ENCODE measurements at places on chromosomes 6 and 20.

- no peak for DNase-seq
Observed at GRCh38 chr20:10963717-10964266, 290.0 kb upstream of the JAG1 start.

- no peak for DNase-seq
Observed at GRCh38 chr6:125798734-125799508, 8.2 kb downstream of the NCOA7 start.

DNA sequence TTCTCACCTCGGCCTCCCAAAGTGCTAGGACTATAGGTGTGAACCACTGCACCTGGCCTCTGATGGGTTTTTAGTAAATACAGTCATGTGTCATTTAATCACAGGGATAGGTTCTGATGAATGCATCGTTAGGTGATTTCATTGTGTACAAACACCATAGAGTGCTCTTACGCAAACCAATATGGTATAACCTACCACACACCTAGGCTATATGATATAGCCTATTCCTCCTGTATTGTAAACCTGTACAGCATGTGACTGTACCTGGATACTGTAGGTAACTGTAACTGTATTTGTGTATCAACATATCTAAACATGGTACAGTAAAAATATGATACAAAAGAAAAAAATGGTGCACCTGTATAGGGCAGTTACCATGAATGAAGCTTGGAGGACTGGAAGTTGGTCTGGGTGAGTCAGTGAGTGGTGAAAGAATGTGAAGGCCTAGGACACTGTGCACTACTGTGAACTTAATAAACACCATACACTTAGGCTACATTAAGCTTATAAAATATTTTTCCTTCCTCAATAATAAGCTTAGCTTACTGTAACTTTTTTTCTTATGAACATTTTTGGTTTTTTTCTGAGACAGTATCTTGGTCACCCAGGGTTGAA lies 10.0 kb downstream of the BICRAL start:
- no peak for DNase-seq

GRCh38 chr6:7232351-7232750 lies 80.6 kb downstream of the SSR1 start:
- no peak for DNase-seq

GRCh38 chr6:56484669-56485068 lies 158.0 kb downstream of the DST start:
- DNase-seq = no peak

DNA sequence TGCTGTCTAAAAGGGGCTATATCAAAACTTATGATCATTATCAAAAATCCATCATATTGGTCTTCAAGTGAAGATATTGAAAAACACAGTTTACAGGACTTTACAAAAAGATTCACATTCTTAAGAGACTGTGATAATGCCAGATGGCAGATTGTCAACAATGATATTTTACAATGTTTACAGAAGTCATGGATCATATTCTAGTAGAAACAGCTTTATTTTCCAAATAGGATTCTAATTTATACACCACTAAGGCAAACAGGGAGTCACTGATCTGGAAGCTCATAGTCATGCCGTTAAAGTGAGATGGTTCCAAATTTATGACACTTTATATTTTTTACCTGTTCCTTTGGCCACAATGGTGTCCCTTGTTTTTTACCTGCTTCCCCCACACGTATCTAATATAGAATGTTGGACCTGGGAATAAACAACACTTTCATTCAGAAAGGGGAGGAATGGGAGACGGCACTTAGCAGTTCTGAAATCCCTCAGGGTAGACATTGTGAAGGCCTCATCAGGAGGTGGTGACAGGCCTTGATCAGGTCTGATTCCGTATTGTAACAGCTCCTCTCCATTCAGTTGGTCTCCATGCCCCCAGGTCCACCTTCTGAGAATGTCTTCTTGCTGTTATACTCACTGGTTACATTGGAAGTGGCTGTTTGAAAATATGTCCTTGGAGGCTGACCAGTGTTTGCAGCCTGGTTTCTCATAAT lies 228.6 kb downstream of the ADGB start:
- DNase-seq = no peak

GRCh38 chr20:62487561-62488354 lies 12.0 kb upstream of the GATA5 start:
- DNase-seq = no peak

DNA sequence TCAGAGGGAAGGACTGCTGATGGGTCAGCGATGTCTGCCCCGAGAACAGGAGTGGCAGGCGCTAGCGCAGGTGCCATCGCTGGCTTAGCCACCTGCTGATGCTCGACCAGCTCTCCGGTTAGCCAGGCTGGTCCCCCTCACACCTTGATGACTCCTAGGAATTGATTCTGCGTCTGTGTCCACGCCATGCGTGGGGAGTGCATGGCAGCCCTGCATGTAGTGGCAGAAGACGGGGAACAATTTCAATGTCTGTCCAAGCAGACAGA lies 6.7 kb downstream of the SS18L1 start:
- DNase-seq = no peak

GRCh38 chr6:165976684-165977083 lies 191.0 kb downstream of the TBXT start:
- DNase-seq = no peak

Measured in LoVo (cell line).